ENCODE measurements at places on chromosomes 4 and X.
A peak's percentile ranks its signal among the peaks of the same experiment; 100 is the strongest.

- DNase-seq = no peak
These were observed 152.9 kb downstream of the RTL3 start for GRCh38 chrX:78506248-78506647.

GRCh38 chr4:3786196-3786869 lies 20.1 kb downstream of the ADRA2C start:
- DNase-seq = no peak

DNA sequence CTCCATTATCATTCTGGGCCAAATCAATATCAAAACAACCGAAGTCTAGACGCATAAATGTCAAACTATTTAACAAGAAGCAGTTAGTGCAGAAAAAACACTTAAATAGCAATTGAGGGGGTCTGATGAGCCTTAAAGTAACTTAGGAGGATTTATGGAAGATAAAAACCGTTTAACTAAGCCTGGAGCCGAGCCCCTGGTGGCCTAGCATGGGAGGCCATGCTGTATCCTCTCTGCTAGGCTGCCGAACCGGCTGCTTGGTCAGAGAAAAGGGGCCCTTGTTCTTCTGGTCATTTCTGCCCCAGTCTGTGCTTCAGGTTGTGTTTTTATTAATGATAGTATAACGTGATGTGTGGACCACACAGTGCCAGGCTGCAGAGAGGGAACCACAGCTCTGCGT lies 72.4 kb downstream of the CPZ start:
- no peak for DNase-seq

- DNase-seq = no peak
These were observed 6.8 kb upstream of the OCIAD2 start for GRCh38 chr4:48913346-48913745.

GRCh38 chr4:156545003-156545785 lies 426.4 kb downstream of the PDGFC start:
- no peak for DNase-seq

DNA sequence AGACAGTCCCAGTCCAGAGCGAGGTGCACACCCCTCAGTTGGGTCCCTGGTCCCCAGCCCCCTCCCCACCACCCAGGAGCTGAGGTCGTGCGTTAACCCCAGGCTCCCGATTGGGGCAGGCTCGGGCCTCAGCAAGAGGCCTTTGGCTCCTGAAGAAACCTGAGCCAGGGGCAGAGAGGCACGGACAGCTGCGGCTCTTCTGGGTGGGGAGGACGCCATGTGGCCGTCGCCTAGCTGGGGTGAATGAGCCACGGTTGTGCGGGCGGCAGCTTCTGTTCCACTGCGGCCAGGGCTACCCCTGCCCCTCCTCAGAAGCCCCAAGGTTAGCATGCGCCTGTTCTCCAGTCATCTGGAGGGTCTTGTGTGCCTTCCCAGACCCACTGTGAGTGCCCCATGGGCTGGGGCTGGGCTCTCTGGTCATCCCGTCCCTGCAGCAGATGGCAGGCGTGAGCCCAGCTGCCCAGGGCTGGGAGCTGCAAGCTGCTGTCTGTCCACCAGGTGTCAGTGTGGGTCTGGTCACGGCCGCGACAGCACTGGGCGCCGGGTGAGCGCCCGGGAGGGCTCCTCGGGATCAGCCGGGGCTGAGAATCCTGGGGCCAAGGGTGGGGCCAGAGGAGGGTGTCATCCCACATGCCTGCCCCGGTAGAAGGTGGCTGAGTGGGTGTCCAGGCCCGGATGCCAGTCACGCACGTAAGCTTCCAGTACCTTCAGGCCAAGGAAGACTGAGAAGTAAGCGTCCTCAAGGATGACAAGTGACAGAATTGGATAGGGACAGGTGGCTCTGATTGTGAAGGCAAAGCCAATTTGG lies 21.9 kb downstream of the ATP2B3 start:
- DNase-seq = peak; percentile 68

GRCh38 chrX:73851014-73852009 lies 288.3 kb downstream of the CHIC1 start:
- peak; percentile 91 for DNase-seq

DNA sequence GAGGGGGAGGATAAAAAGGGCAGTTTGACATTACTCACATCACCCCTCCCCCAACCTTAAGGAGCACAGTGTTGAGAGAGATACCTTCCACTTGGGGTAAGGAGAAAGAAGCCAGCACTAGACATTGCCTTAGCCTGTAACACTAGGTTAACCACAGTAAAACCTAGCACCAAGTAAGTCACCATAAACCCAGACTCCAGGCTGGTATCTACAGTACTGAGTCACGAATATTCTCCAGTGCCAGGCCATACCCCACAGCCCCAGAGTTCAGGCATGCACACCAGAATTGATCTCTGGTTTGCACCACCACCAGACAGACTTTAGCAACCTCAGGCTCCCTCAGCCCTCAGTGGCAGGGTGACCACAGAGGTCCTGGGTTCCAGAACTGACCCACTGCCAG lies 570.4 kb downstream of the PRR32 start:
- DNase-seq = no peak

GRCh38 chr4:168876106-168876505 lies 133.9 kb downstream of the CBR4 start:
- no peak for DNase-seq

DNA sequence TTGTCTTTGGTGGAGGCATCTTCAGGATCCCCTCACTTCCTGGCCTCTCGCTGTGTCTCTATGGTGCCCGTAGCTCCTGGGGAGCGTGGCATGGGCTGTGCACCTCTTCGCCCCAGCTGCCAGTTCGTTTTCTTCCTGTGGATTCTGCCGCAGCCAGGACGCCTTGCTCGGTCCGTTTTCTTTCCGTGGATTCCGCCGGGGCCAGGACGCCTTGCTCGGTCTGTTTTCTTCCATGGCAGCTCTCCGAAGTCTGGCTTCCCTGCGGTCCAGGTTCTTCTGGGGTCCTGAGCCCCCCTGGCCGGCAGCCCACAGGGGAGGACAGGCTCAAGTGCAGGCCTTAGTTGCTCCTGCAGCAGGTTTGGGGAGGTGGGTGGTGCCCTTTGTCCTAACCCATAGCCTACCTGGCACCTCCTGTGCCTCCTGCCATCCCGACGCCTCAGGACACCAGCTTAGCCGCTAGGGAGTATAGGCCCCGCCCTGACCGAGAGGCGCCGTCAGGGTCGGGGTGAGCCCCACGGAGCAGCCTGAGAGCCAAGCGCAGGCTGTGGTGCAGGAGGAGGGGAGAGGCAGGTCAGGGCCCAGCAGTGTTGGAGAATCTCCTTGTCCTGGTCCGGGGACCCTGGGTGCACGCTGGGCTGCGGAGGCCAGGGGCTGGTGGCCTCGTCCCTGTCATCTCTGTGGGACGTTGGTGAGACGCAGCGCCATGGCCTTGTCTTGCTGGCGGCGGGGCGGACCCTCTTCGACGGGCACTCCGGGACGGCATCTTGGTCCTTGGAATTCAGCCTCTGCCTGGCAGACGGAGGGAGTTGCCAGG lies 27.1 kb downstream of the UVSSA start:
- DNase-seq = no peak

DNA sequence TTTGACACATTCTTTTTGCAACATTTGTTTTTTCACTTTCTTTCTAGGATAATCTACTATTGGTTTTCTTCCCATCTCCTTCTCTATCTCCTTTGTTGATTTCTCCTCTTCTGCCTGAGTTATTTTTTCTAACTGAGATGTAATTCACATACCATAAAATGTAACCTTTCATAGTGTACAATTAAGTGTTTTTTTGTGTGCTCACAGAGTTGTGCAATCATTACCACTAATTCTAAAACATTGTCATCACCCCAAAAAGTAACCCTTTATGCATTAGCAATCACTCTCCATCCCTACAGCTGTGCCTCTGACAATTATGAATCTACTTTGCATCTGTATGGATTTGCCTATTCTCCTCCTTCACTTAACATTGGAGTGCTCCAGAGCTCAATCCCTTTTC lies 66.6 kb upstream of the FHL1 start:
- DNase-seq = no peak

- DNase-seq = no peak
These were observed 85.9 kb downstream of the GATB start for GRCh38 chr4:151674804-151675391.

GRCh38 chrX:40457406-40457805 lies 123.4 kb upstream of the ATP6AP2 start:
- no peak for DNase-seq

GRCh38 chr4:14169460-14169859 lies 541.9 kb upstream of the BOD1L1 start:
- DNase-seq = no peak

DNA sequence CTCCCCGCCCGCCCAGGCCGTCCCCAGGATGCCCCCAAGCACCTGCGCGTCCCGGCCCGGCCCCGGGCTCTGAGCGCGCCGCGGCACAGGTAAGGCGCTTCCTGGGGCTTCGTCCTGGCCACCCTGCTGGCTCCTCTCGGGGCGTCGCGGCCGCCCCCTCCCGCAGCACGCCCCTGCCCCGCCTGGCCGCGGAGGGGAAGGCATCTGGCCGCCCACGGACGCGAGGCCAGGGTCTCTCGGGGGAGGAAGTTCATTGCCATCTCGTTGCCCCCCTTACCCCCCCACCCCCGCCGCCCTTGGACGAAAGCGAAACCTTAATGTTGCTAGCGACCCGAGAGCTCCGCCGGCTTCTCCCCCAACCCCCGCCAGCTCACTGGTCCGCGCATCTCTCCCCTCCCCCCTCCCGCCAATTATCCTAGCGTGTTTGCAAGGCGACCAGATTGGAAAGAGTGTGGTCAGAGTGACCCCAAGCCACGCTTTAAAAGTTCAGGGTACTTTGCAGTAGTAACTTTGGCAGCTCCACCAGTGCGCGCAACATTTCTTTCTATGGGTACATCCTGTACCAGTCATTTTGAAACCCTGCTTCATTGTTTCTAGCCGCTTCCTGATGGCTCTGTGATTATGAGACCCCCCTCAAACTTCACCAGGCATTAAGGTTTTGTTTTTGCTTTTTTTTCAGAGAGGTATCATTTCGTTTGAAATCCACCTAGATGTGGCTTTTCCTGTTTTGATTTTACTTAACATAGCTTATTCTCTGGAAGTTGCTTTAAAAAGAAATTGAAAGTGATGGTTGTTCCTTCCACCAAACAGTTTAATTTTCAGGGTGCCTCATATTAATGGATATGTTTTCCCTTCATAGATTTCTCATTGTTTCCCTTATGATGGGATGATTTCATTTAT lies 626 bp downstream of the TBC1D1 start:
- DNase-seq = peak; percentile 91

DNA sequence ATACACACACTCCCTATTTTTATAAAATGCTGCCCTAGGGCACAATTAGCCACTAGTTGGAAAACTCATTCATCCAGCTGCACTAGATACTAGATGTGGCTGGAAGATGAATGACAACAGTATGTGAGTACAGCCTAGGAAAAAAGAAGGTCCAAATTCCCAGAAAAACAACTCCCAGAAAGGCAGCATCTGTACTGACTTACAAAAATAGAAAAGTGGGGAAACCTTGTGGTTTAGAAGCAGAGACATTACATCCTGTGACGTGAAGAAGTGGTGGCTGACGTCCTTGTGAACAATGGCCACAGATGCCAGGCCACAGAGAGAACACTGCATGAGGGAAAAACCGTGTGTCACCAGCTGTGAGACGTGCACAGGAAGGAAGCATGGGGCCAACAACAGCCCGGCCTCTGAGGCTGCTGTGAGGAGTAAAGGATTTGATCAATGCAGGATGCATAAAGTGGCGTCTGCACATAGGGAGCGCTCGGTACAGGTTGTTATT lies 81.2 kb downstream of the SPRY1 start:
- peak; percentile 64 for DNase-seq

DNA sequence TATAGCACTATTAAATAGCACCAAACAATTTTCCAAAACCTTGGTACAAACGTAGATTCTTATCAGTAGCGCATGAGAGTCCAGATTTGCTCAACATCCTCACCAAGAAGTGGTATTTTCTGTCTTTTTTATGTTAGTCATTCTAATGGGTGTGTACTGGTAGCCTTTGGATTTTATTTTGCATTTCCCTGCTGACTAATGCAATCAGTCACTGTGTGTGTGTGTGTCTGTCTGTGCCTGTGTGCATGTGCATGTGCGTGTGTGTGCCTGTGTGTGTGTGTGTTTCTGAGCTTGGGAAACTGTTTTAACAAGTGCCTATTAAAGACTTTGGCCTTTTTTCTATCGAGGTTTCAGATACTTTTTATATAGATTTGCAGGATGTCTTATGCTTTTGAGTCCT lies 82.2 kb upstream of the MAGEA10 start:
- DNase-seq = no peak

DNA sequence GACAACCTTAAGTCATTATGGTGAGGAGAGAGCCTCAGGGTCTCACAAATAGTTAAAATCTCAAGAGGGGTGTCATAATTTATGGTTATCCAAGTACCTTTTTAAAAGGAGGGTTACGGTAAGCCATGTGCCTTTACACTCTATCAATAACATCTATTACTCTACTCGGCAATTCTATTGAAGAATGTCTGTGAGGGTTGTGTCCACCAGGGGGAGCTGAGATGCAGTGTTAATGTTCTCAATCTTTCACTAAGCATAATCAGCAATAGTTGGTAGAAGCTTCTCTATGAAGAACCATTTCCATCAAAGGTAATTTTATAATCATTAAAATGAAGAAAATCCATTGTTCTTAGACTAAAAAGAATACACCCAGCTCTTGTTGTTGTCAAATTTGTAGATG lies 457.4 kb downstream of the CENPC start:
- peak; percentile 46 for DNase-seq

GRCh38 chrX:68048774-68049173 lies 384.5 kb downstream of the OPHN1 start:
- no peak for DNase-seq

- DNase-seq = no peak
These were observed 44.3 kb upstream of the PPP2R2C start for GRCh38 chr4:6516762-6517161.

GRCh38 chr4:65917486-65917885 lies 247.2 kb upstream of the EPHA5 start:
- no peak for DNase-seq

DNA sequence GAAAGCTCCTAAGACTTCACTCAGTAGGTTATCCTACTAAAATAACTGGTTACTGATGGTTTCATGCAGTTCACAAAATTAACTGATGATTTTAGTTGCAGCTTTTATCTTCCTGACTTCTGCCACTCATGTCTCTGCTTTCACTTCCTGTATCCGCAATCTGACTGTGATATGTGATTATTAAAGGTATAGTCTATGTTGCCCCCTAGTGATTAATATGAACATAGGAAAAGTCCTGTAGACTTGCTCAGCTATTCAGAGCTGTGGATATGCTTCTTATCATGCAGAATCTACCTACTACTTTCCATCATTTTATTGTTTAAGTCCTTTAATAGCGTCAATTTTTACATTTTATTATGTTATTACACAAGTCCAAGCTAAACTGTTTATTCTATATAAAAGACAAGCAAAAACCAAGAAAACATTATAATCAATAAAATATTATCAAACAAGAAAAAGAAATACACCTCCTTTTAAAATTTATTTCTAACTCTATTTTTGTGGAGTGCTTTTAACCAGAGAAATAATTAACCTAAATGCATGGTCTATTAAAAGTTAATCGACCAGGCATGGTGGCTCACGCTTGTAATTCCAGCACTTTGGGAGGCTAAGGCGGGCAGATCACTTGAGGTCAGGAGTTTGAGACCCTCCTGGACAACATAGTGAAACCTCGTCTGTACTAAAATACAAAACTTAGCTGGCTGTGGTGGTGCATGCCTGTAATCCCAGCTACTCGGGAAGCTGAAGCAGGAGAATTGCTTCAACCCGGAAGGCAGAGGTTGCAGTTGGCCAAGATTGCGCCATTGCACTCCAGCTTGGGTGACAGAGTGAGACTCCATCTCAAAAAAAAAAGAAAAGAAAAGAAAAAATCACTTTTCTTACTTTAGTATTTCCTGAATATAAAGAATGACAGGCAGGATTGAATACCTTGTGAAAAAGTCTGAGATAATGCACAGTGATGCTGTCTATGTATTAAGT lies 40.4 kb upstream of the TLR2 start:
- peak; percentile 73 for DNase-seq

- peak; percentile 33 for DNase-seq
These were observed 287.7 kb upstream of the PCDH18 start for GRCh38 chr4:137819964-137820383.
